ENCODE measurements at places on chromosomes 11 and 22.
A peak's percentile ranks its signal among the peaks of the same experiment; 100 is the strongest.

- no peak for DNase-seq
Observed at GRCh38 chr11:27391331-27392015, 28.5 kb upstream of the CCDC34 start.

- DNase-seq, result no peak
Observed at GRCh38 chr22:44336962-44337677, 24.4 kb upstream of the SHISAL1 start.

GRCh38 chr22:35373781-35374180, 7.1 kb upstream of the HMOX1 start:
- DNase-seq, result no peak

GRCh38 chr11:12497431-12497830, 120.1 kb downstream of the PARVA start:
- no peak for DNase-seq

- no peak for DNase-seq
Observed at GRCh38 chr11:3972431-3972830, 117.0 kb downstream of the STIM1 start.

DNA sequence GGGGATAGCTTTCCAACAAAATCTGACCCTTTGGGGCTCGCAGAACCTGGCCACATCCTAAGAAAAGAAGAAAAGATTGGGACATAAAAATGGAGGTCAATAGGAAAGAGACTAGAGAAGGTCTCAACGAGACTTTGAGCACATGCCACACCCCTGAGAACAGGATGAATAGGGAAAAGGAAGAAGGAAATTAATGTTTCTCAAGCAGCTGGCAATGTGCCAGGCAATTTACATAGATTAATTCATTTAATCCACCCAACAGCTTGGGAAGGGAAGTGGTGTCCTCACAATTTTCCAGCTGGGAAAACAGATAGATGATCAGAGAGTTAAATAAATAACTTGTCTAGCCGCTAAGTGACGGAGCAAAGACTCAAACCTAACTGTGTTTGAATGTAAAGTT, 50.7 kb downstream of the PAMR1 start:
- DNase-seq, result no peak

DNA sequence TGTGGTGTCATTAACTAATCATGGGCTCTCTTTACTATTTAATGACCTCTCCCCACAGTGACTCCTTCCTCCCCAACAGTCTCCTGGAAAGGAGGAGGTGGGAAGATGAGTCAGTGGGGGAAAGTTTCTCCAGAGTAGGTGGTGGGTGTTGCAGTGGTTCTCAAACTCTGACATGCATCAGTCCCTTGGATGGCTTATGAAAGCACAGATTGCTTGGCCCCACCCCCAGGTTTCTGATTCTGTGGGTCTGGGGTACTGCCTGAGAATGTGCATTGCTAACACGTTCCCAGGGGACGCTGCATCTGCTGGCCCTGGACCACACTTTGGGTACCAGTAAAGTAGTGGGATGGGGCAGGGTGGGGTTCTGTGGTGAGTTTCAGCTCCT, 9.8 kb downstream of the CD82 start:
- DNase-seq, result no peak

GRCh38 chr11:71178076-71178475, 74.3 kb downstream of the SHANK2 start:
- DNase-seq, result no peak

DNA sequence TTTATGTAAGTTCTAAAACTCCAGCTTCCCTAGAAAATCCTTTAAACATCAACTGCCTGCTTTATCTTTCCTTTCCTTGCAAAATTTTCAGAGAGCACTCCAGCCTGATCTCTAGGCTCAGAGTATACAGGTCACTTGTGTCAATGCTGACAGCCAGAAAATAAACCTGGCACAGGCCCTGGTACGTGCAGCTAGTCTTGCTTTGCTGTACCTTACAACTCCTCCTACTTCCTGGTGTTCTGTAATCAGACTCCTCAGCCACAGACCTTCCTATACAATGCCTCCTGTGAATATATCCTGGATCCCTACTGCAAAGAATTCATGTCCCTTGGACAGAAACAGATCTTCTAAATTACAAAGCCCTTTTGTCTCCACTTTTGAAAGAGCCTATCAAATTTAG, 24.2 kb upstream of the TMEM123 start:
- DNase-seq, result peak; percentile 69

All from activated CD8-positive, alpha-beta T cell treated with anti-CD3 and anti-CD28 coated beads, Interleukin-2, amount 10 ng/mL, durations not matched to agents 7 days and 5 days (primary cell).